ENCODE measurements at places on chromosomes 1 and 21. TPM values are rescaled to one million over a fixed set of nuclear protein-coding genes. Genes with fewer than 3 reads are reported as not detected.
A peak's percentile ranks its signal among the peaks of the same experiment; 100 is the strongest.

- H3K4me3 ChIP-seq: no peak overlapping the region
- DNase-seq: no peak
- H3K36me3 ChIP-seq: no peaks in the 10 kb centered on the region
- no peak overlapping the region for H3K27ac ChIP-seq
These were observed 11.1 kb upstream of the CHI3L1 start for GRCh38 chr1:203197625-203198024.

DNA sequence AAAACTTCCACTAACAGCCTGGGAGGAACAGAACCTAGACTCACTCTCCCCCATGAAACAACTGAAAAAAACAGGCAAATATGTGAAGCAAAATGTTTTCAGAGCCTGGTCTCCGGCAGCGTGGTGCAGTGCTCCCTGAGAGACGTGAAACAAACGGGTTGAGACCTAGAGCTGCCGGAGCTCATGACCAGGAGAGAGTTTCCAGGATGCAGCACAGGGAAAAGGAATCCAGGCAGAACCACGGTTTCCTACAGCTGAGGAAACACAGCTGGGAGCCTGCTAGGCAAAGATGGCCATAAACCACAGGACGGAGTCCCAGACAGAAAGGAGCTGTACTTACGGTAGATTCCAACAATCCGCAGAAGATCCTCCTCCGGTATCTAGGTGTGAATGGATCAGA, 20.2 kb upstream of the SLC19A1 start:
- H3K4me3 ChIP-seq: peak overlapping the region; percentile 47
- no peaks in the 10 kb centered on the region for H3K36me3 ChIP-seq
- peak overlapping the region; percentile 64 for H3K27ac ChIP-seq
- no peaks in the 10 kb centered on the region for H3K27me3 ChIP-seq
- no peaks in the 10 kb centered on the region for H3K4me1 ChIP-seq

- H3K27ac ChIP-seq: no peak overlapping the region
- no peaks in the 10 kb centered on the region for H3K36me3 ChIP-seq
- DNase-seq: peak; percentile 1
- no peaks in the 10 kb centered on the region for H3K27me3 ChIP-seq
- no peak overlapping the region for H3K4me3 ChIP-seq
These were observed 139.7 kb upstream of the ERRFI1 start for GRCh38 chr1:8165595-8166360.

GRCh38 chr1:246734866-246735265, 10.7 kb downstream of the SCCPDH start:
- no peak overlapping the region for H3K27ac ChIP-seq
- H3K4me3 ChIP-seq: no peak overlapping the region
- H3K27me3 ChIP-seq: no peaks in the 10 kb centered on the region
- peaks cover 93% of the 10 kb centered on the region for H3K36me3 ChIP-seq
- DNase-seq: no peak

DNA sequence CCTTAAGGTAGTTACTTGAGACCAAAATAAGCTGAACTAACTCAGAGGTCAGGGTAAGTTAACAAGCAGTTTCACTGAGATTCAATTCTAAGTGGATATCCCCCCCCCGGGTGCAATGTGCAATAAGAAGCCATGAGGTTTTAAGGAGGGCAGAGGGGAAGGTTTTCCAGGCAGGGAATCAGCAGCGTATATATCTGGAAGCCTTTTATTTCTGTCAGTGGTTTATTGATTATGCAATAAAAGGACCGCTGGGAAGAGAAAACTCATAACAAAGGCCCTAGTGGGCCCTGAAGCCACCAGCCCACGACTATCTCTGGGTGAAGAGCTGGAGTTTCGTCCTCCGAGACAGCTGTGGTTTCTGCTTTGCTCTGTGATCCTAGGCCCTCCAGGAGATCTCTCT, 53.1 kb upstream of the CTPS1 start:
- no peaks in the 10 kb centered on the region for H3K4me1 ChIP-seq
- no peak overlapping the region for H3K4me3 ChIP-seq
- H3K27ac ChIP-seq: no peak overlapping the region
- H3K36me3 ChIP-seq: no peaks in the 10 kb centered on the region

- no peak overlapping the region for H3K4me3 ChIP-seq
- H3K36me3 ChIP-seq: no peaks in the 10 kb centered on the region
- no peak for DNase-seq
- H3K27ac ChIP-seq: no peak overlapping the region
- H3K4me1 ChIP-seq: no peaks in the 10 kb centered on the region
These were observed 92.1 kb downstream of the WDR3 start for GRCh38 chr1:118021668-118022067.

- no peak overlapping the region for H3K27ac ChIP-seq
- no peak for DNase-seq
- H3K4me3 ChIP-seq: no peak overlapping the region
- no peaks in the 10 kb centered on the region for H3K27me3 ChIP-seq
- H3K36me3 ChIP-seq: no peaks in the 10 kb centered on the region
These were observed 106.8 kb downstream of the NTNG1 start for GRCh38 chr1:107247679-107248078.

DNA sequence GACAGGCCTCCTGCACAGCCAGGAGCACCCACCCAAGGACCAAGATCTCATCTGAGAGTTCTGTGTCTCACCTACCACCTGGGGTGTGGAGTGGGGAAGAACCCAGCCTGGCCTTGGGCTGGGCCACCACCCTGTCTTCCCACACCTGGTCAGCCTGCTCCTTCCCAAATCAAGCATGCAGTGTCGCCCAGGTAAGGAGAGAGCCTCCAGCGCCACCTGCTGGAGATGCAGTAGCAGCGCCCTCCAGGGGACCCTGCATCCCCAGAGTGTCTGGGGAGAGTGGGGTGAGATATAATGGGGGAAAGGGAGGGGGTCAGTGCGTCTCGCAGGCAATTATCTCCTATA, 32.3 kb downstream of the KIAA2013 start:
- no peak overlapping the region for H3K4me3 ChIP-seq
- DNase-seq: peak; percentile 77
- peaks cover 43% of the 10 kb centered on the region for H3K27me3 ChIP-seq

- no peak overlapping the region for H3K4me3 ChIP-seq
- no peak for DNase-seq
- peaks cover 16% of the 10 kb centered on the region for H3K4me1 ChIP-seq
- no peak overlapping the region for H3K27ac ChIP-seq
- no peaks in the 10 kb centered on the region for H3K36me3 ChIP-seq
These were observed 1.8 kb upstream of the ANP32E start for GRCh38 chr1:150237746-150238145.

DNA sequence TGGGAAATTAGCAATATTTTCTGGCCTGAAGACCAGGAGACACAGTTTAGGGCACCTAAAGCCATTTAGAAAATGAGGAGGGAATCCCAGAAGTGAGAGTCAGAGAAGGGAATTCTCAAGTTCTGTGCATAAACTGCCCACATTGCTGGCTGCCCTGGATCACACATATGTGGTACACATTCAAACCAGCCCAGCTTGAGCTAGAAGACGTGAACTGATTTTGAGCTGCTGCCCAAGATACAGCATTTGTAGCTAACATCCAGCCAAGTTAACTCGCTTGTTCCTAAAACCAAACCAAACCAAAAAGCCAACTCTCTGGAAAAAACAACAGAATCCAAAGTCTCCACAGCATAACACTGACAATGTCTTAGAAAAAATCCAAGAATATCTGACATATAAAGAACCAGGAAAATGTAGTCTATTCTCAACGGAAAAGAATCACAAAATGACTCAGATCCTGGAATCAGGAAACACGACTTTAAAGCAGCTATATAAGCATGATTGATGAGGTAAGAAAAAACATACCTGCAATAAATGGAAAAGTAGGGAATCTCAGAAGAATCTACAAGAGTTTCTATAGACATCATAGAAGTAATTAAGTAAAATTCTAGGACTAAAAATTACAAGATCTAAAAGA, 18.2 kb upstream of the QSOX1 start:
- no peaks in the 10 kb centered on the region for H3K36me3 ChIP-seq
- peaks cover 6% of the 10 kb centered on the region for H3K4me1 ChIP-seq
- H3K27ac ChIP-seq: no peak overlapping the region
- no peaks in the 10 kb centered on the region for H3K27me3 ChIP-seq

- no peaks in the 10 kb centered on the region for H3K27me3 ChIP-seq
- H3K4me1 ChIP-seq: peaks cover 18% of the 10 kb centered on the region
- H3K36me3 ChIP-seq: no peaks in the 10 kb centered on the region
These were observed 980 bp upstream of the METTL18 start for GRCh38 chr1:169795687-169796086.

- no peak for DNase-seq
- H3K27me3 ChIP-seq: no peaks in the 10 kb centered on the region
- H3K27ac ChIP-seq: no peak overlapping the region
- H3K4me1 ChIP-seq: no peaks in the 10 kb centered on the region
- H3K4me3 ChIP-seq: no peak overlapping the region
These were observed 22.6 kb upstream of the SAMD13 start for GRCh38 chr1:84278905-84279304.

- no peaks in the 10 kb centered on the region for H3K36me3 ChIP-seq
- H3K27ac ChIP-seq: no peak overlapping the region
- DNase-seq: no peak
- H3K4me1 ChIP-seq: no peaks in the 10 kb centered on the region
These were observed 91.6 kb upstream of the UBE2U start for GRCh38 chr1:64111787-64112186.

GRCh38 chr1:150165622-150166612, 16.2 kb downstream of the PLEKHO1 start:
- no peak for DNase-seq
- H3K27me3 ChIP-seq: no peaks in the 10 kb centered on the region
- H3K36me3 ChIP-seq: no peaks in the 10 kb centered on the region

- no peaks in the 10 kb centered on the region for H3K27me3 ChIP-seq
- no peak for DNase-seq
- no peak overlapping the region for H3K4me3 ChIP-seq
- no peaks in the 10 kb centered on the region for H3K36me3 ChIP-seq
These were observed 349.6 kb downstream of the DISC1 start for GRCh38 chr1:231976231-231976630.

DNA sequence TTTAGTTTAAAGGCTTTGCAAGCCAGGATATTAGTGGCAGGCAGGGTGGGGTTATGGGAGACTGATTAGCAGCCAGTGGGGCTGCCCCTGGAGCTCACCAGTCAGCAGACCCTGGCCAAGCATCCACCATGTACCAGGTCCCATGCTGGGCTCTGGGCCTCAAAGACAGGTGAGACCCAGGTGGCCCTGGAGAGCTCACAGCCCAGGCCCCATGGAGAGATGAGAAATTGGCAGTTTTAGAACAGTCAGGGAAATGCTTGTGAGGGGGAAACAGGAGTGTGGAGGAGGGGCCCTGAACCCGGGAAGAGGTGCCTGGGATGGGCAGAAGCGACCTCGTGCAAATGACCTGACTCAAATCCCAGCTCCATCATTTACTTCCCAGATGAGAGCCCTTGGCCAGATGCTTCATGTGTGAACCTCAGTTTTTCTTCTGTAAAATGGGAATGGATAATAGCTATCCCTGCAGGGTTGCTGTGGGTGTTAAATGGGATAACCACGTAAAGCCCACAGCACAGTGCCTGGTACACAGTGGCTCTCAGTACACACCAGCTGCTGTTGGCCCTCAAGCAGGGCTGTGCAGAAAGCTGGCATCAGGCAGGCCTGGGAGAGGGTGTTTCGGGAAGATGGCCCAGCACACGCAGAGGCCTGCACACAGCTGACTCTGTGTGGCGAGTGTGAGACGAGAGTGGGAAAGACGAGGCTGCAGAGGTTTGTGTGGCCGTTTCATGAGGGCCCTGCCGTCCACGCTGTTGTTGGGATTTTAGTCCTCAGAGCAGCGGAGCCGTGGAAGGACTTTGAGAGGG, 518.5 kb downstream of the PTPRU start:
- no peaks in the 10 kb centered on the region for H3K4me1 ChIP-seq
- no peak for DNase-seq
- H3K4me3 ChIP-seq: no peak overlapping the region
- no peaks in the 10 kb centered on the region for H3K36me3 ChIP-seq

- no peaks in the 10 kb centered on the region for H3K36me3 ChIP-seq
- peak; percentile 59 for DNase-seq
- peaks cover 5% of the 10 kb centered on the region for H3K4me1 ChIP-seq
- no peak within 1 kb of the TSS for H3K4me3 ChIP-seq
These were observed at the start of gene PCP4 for GRCh38 chr21:39867198-39867650. Gene PCP4, plus strand, starts transcription at chr21:39867438. Its CDS starts 64 bp downstream, at chr21:39867502.

- no peaks in the 10 kb centered on the region for H3K36me3 ChIP-seq
- no peak overlapping the region for H3K27ac ChIP-seq
- H3K4me3 ChIP-seq: no peak overlapping the region
- no peaks in the 10 kb centered on the region for H3K4me1 ChIP-seq
These were observed 77.1 kb upstream of the NBL1 start for GRCh38 chr1:19567041-19567440.

DNA sequence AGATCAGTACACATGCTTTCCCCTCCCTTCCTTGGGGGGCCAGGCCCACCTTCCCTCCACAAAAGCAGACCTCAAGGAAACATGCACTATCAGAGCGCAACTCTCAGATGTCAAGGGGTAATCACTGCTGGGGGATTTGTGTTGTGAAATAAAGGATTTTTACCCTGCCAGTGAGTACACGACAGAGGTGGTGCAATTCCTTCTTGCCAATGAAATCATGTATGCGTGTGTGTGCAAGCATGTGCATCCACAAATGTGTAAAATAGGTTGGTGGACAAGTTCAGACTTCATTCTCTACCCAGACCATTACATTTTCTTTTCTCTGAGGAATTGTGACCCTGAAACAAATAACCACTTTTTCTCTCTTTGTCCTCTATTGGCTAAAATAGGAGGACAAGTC, 9.8 kb upstream of the NOS1AP start:
- H3K27ac ChIP-seq: no peak overlapping the region
- H3K4me1 ChIP-seq: no peaks in the 10 kb centered on the region
- H3K27me3 ChIP-seq: no peaks in the 10 kb centered on the region
- H3K4me3 ChIP-seq: no peak overlapping the region
- no peak for DNase-seq
- no peaks in the 10 kb centered on the region for H3K36me3 ChIP-seq

DNA sequence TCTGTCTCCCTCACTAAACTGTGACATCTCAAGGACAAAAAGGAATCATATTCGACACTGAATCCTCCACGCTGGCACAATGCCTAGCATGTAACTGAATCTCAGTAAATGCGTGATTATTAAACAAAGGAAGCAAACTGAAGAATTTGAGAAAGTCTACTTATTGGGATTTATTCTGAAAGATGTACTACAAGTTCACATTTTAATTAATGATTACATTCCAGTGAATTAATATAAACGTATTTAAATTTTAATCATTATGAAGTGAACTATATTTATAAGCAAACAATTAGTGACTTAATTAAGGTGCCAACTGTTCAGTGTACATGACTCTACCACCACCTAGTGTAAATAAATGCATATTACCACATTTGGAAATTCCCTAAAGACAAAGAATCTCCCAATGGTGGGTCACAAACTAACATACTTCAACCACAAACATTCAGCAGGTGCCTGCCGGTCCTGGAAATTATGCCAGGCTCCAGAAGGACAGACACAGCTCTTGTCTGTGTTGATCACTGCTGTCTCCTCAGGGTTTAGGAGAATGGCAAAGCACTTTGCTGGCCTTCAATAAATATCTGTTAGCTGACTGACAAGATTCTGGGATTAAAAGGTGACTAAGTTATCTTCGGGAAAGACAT, 56.3 kb downstream of the SMYD3 start:
- H3K27ac ChIP-seq: no peak overlapping the region
- DNase-seq: no peak
- no peaks in the 10 kb centered on the region for H3K36me3 ChIP-seq
- no peaks in the 10 kb centered on the region for H3K27me3 ChIP-seq
- peaks cover 2% of the 10 kb centered on the region for H3K4me1 ChIP-seq

Gene ZNF697
- total RNA-seq: 8.7 TPM

Gene SELE
- total RNA-seq: 0.38 TPM

Gene KHDC4
- 42.8 TPM for total RNA-seq

Gene SPATA45
- total RNA-seq: not detected

Gene STUM
- total RNA-seq: 0.83 TPM

Gene C1orf141
- 2.2 TPM for total RNA-seq

Gene MYBPHL
- 2.8 TPM for total RNA-seq

Data from lower lobe of right lung (tissue), 2 donors.